GM13977 (cell line): ENCODE measurements at places on chromosomes 7 and 10.
A peak's percentile ranks its signal among the peaks of the same experiment; 100 is the strongest.

DNA sequence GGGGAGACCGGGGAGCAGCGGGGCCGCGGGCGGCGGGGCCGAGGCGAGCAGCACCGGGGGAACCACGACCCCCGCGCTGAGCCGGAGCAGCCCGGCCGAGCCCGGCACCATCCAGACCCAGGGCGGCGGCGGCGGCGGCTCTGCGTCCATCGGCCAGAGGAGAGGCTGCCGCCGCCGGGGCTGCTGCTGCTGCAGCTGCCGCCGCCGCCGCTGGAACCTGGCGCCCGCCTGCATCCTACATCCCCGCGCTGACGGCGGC is 190 bp downstream of the TCERG1L start:
- DNase-seq, result no peak

DNA sequence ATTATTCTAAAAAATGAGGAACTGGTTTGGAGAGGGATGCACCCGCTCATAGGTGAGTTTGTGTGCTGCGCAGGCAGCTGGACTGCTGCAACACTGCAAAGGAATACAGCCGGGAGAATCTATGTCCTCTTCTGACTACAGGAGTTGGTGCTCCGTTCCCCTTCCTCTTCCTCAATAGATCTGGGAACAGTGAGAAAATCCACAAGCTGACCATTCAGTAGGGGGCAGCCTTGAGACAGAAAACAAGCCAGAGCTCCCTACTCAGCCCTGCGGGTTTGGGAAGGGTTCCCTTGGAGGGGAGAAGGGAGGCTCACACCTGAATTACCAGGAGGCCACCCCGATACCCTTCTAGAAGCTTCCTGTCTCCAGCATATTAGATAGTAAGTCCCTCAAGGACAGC is 87.3 kb upstream of the FOXI2 start:
- no peak for DNase-seq

GRCh38 chr7:4437916-4438315 is 244.2 kb upstream of the FOXK1 start:
- DNase-seq, result no peak

GRCh38 chr10:51129946-51130544 is 55.8 kb downstream of the PRKG1 start:
- DNase-seq, result no peak

- no peak for DNase-seq
Measured at GRCh38 chr10:61159253-61159652, 215.3 kb upstream of the RHOBTB1 start.

DNA sequence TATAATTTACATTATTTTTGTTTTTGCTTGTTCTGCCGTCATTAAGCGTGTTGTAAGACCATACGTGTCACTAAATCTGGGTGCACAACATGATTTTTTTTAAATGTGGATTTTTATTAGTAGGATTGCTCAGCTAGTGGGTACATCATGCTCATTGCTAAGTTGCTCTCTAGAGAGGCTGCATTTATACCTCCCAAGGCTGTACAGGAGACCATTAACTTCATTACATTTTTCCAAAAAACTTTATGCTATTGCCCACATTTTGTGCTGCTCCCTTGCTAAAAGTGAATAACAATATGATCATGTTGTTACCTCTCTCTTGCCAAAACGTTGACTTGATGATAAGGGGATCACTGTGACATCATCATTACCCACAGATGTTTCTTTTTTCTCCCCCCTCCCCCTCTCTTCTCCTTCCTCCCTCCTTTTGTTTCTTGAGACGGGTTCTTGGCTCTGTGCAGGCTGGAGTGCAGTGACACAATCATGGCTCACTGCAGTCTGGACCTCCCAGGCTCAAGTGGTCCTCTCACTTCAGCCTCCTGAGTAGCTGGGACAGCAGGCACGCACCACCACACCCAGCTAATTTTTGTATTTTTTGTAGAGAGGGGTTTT is 65.1 kb downstream of the BMPR1A start:
- no peak for DNase-seq

- no peak for DNase-seq
Measured at GRCh38 chr10:113527211-113527906, 25.5 kb upstream of the HABP2 start.

DNA sequence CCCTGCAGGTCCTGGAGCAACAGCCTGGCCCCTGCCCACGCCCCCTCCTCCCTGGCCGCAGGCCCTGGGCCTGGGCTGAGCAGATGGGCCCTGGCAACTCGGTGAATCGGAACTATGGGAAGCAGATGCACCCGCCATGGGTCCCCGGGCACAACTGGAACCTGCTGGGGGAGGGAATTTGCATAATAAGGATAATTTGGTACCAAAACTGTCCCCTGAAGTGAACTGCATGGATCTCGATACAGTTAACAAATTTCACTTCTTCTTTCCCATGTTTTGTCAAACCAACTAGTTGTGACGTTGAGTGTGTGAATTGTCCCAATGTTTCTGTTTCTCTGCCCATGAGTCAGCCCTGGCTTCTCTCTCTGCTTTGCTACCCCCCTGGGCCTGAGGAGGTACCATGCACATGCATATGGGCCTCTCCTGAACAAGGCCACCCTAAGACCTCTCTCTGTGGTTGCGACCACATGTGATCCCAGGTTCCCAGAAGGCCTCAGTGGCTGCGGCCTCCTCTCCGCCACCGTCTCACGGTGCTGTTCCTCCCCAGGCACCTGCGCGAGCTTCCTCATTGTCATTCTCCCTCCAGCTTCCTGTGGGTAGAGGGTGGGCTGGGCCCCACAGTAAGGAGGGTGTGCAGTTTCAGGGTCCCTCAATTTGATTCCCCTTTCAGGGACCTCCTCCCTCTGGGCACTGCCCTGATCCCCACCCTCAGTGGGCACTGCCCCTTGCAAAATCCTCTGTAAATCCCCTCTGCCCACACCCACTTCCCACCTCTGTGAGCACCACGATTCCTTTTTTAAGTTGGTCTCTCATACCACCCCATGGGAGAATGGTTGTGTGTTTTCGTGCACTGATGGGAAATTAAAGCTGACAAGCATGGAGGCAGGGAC is 40.0 kb downstream of the FIGNL1 start:
- peak; percentile 57 for DNase-seq

GRCh38 chr10:91033324-91033950 is 112.5 kb upstream of the ANKRD1 start:
- DNase-seq, result no peak

- no peak for DNase-seq
Measured at GRCh38 chr7:44287488-44288380, 37.7 kb downstream of the CAMK2B start.
